ENCODE measurements at places on chromosomes 3 and 15.
A peak's percentile ranks its signal among the peaks of the same experiment; 100 is the strongest.

DNA sequence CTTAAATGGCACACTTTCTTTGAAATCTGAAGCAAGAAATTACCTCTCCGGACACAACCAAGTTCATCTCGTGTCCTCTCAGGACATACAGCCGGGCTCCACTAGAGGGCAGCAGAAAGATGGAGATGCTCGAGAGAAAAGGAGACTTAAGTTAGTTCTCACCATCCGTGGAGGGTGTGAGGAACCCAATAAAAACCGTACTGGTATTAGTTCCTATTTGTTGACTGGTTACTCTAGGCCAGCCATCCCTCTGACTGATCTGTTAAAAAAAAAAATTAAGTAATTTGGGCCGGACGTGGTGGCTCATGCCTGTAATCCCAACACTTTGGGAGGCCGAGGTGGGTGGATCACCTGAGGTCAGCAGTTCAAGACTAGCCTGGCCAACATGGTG is 7.9 kb upstream of the CYP11A1 start:
- peak; percentile 87 for DNase-seq

GRCh38 chr15:69996321-69997160 is 101.2 kb downstream of the TLE3 start:
- no peak for DNase-seq

GRCh38 chr3:64533617-64534317 is 154.0 kb downstream of the ADAMTS9 start:
- peak; percentile 87 for DNase-seq

GRCh38 chr15:60814855-60815254 is 335.9 kb upstream of the ICE2 start:
- no peak for DNase-seq

All from epithelial cell of esophagus (primary cell).